ENCODE measurements at places on chromosomes 1 and 21.

DNA sequence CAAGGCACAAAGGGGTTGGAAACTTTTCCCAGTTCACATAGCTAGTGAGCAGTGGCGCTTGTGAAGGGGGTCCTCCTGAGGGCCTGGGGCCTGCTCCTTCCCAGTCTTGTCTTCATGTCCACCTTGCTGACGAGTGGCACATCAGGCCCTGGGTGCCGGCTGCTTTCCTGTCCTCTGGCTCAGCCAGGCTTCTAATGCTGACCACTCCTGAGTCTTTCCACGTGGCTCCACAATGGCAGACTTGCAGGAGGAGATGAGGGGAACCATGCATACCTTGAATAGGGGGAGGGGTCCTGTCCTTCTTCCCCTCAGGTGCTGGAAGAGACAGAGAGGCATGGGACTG is 38.7 kb downstream of the MAPKAPK2 start:
- no peak for DNase-seq
- peaks cover 8% of the 10 kb centered on the region for H3K4me1 ChIP-seq

DNA sequence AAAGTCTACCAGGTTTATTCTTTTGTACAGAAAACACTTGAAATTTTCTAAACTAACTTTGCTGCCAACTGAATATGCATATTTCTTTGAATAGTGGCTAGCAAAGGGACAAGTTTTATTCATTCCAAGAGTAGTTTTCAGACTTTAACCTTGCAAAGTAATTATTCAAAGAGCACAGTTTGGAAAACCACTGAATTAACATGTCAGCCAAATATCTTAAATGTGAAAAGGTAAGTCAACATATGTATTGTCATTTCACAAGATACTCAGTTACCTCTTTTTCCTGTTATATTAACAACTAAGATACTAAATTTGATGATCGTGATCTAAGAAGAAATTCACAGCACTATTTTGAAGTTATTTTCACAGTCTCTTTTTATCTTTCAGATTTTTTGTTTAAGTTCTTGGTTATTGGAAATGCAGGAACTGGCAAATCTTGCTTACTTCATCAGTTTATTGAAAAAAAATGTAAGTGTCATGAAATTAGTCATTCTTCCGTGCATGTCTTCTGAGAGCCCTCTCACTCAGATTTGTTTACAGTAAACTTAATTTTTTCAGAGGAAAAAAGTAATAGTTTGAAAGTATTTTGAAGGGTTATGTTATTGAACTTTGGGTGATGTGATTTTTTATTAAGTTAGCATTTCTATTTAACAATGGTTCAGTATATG is 15.3 kb downstream of the RAB4A start:
- no peak overlapping the region for H3K4me3 ChIP-seq
- no peaks in the 10 kb centered on the region for H3K36me3 ChIP-seq
- H3K4me1 ChIP-seq = peaks cover 2% of the 10 kb centered on the region
- H3K27me3 ChIP-seq = no peaks in the 10 kb centered on the region

- H3K36me3 ChIP-seq = no peaks in the 10 kb centered on the region
- H3K27ac ChIP-seq = no peak overlapping the region
- no peak overlapping the region for H3K4me3 ChIP-seq
- H3K4me1 ChIP-seq = no peaks in the 10 kb centered on the region
Observed at GRCh38 chr1:201551877-201552731, 13.2 kb downstream of the NAV1 start.

DNA sequence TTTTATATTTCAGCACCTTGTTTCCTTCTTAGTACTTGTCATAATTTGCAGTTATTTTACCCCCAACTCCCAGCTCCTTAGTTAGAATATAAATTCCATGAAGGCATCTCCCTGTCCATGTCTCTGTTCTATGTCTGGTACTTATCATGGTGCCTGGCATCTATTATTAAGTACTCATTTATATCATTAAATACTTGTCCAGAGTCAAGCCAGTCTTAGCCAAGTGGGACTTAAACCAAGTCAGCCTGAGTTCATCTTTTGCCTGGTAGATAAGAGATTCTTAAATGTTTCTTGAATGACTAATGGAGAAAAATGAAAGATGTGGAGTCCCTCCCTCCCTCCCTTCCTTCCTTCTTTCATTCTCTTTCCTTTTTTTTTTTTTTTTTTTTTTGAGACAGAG is 9.4 kb downstream of the SLC25A44 start:
- H3K4me1 ChIP-seq = peaks cover 23% of the 10 kb centered on the region
- H3K36me3 ChIP-seq = no peaks in the 10 kb centered on the region
- DNase-seq = no peak
- H3K27ac ChIP-seq = no peak overlapping the region
- H3K4me3 ChIP-seq = no peak overlapping the region

DNA sequence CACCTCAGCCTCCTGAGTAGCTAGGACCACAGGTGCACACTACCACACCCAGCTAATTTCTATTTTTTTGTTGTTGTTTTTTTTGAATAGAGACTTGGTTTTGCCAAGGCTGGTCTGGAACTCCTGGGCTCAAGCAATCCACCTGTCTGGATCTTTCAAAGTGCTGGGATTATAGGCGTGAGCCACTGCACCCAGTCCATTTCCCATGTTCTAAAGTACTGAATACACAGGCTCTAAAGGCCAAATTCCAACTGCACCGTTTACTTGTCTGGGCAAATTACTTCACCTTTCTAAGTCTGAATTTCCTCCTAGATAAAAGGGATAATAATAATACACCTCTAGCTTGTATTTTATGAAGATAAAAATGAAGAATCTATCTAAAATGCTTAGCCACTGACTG is 39.6 kb downstream of the FRRS1 start:
- no peaks in the 10 kb centered on the region for H3K27me3 ChIP-seq
- no peak overlapping the region for H3K27ac ChIP-seq
- no peaks in the 10 kb centered on the region for H3K36me3 ChIP-seq
- no peak for DNase-seq
- no peaks in the 10 kb centered on the region for H3K4me1 ChIP-seq
